Right ventricle myocardium inferior (tissue), 1 donor: ENCODE measurements at places on chromosomes 6 and 20. TPM values are rescaled to one million over a fixed set of nuclear protein-coding genes. Genes with fewer than 3 reads are reported as not detected.

GRCh38 chr6:129446272-129447197 is 263.4 kb downstream of the ARHGAP18 start:
- no peak for DNase-seq

ZSCAN31 gene
- total RNA-seq = 10.2 TPM

ATAT1 gene
- total RNA-seq = 1.9 TPM

DNA sequence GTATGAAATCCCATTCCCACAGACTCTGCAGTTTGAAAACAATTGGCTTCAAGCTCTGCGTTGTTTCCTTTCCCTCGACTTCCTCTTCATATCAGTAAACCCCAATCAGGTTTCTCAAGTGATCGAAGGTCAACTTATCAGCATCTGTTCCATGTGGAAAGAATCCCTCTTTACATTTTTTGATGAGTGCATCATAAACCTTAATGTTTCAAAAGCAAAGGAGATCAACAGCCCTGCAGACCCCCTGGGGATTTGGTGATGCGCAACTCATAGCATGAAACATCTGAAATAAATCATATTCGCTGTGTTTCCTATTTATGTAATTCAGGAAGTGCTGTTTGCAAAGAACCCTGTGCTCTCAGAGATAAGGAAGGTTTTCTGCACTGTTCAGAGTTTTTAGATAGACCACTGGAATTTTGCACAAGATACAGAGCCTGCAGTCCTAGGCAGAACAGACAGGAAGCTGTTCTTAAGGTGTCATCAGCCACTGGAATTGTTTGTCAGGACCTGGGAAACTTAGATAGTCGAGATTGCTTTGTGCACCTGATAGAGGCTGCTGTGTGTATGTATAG is 216.0 kb downstream of the HIVEP2 start:
- no peak for DNase-seq

RRAGD gene
- total RNA-seq = 126 TPM

GABRR1 gene
- total RNA-seq = not detected

DNA sequence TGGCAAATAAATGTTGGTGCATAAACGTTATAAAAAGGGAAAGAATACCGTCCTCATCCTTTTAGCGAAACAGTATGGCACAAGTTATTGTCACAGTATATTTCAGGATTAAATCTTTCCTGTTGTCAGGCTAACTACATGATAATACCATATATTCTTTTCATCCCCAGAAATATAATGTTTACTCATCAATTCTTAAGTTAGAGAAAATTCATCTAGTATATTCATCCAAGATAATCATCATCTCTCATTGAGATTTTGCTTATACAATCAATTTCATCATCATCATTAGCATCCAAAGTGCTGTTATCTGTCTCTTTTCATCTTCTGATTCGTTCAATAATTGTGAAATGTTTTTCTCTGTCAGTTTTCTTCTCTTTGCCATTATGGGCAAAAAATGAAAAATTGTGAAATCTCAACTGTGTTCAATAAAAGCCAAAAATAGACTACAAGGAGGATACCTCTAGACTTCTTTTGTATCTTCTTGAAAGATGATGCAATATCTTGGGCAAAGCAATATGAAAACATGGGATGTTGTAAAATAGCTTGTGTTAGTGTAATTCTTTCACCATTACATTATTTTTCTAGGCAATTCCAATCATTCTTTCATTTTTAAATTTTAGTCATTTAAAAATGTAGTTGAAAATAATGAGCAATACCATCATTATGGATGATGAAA is 2.6 kb downstream of the SPACA1 start:
- no peak for DNase-seq

DNA sequence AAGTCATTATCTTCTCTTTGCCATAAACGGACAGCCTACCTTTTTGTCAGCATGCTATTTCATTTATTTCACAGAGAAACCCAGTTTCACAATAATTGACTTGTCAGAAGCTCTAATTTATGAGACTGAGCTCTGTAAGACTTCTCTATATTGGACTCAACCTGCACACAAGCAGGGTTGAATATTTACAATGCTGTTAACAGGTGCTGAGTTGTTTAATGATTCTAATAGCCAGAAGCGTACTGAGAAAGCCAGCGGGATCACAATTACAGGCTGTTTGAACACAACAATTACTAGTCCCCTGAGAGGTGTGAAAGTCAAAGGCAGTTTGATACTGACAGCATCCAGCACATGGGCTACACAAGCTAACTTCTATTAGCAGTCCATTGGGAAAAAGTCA is 128.2 kb upstream of the SIM1 start:
- no peak for DNase-seq

GRCh38 chr6:160081398-160081797 is 40.2 kb upstream of the SLC22A1 start:
- no peak for DNase-seq

STX7 gene
- total RNA-seq = 53.3 TPM

DNA sequence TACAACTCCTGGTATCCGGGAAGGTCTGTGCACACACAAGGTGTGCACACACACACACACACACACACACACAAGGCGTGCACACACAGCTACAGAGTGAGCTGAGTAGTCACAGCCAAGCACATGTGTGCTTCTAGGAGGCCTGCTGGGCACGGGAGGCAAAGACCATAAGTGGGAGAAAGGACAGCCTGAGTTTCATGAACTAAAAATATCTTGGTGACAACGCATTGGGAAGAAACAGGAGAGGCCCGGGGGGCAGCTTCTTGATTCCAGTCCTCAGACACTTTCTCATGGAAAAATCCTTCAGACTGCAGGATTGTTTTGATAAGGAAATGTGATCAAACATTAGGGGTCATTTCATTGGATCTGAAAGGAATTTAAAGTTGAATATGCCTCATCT is 2.6 kb downstream of the TRAF3IP2 start:
- no peak for DNase-seq

BICRAL gene
- total RNA-seq = 11.6 TPM

GRCh38 chr6:122369536-122369935 is 29.9 kb upstream of the HSF2 start:
- DNase-seq = no peak

MPC1 gene
- total RNA-seq = 381 TPM

CST3 gene
- total RNA-seq = 1,033 TPM

DNA sequence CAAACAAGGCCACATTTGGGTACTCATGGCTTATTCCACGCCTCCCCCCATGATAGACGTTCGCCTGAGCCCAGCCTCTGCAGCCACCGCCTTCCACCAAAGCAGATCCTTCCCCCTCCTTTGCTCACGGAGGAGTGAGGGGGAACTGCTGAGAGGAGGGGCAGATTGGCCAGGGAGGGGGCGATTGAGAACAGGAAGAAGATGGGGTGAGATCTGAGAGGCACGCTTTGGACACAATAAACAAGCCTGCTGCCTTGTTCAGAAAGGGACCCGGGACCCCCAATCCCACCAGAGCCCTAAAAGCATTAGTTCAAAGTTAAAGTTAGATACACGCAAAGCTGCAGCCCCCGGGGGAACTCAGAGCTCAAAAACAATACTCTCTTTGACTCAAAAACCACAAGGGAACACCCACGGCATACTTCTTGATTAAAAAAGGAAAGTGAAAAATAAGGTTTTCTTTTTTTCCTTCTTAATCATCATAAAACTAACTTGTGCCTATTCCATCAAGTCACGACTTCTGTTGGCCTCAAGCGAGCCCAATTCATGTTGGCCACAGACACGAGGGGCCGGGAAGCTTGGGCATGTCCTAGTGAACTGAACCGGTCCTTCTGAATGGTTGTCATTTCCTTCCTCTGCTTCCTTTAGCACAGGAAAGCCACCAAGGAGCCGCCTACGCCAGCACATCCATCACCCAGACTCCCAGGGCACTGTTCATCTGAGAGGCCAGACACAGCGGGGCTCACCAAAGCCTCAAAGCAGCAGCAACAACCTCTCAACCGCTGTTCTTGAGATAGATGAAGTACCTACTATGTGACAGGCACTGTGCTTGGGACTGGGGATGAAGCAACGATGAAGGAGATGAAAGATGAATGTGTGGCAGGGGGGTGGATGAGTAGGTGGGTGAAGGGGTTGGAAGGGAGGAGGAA is 44.7 kb downstream of the NFATC2 start:
- DNase-seq = no peak

BAG2 gene
- 15.4 TPM for total RNA-seq

DNA sequence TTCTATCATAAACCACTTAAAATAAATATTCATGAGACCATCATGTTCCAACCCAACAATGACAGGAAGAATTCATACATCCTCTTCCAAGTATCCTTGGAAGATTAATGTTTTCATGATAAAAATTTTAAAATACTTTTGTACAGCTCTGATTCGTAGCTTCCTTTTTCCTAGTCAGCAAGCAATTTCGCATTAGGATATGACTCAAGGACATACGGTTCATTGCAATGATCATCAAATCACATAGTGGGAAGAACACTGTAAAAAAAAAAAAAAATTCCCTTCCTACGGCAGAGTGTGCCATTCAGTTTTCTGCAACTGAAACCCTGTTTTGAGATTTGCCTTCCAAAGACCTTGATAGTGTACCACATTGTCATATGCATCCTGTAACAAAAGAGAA is 35.3 kb upstream of the GFOD1 start:
- no peak for DNase-seq

DNA sequence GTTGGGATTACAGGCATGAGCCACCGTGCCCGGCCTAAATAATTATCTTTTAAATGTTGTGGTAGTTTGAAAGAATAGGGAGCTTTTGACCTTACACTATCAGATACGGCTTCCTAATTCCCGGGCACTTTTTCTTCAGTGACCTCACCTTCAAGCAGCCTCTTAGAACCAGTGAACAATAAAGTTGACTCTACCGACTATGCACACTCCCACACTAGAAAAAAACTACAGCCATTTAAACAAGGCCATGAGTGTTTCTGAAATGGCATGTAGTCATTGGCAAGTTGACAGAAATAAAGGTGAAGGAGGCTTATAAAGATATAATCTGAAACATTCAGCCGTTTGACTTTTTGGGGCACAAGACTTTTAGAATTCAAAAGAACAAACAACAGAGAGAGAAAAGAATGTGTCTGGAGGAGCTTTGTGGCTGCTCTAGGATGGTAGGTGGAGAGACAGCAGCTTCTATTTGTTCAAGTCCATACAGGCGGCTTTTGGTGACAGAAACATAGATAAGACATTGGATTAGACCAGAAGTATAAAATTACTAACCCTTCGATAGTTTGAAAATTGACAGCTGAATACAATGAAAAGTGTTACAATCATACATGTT is 75.2 kb downstream of the GJA1 start:
- no peak for DNase-seq
